GM12891 (cell line): ENCODE measurements at places on chromosomes 4 and X.

DNA sequence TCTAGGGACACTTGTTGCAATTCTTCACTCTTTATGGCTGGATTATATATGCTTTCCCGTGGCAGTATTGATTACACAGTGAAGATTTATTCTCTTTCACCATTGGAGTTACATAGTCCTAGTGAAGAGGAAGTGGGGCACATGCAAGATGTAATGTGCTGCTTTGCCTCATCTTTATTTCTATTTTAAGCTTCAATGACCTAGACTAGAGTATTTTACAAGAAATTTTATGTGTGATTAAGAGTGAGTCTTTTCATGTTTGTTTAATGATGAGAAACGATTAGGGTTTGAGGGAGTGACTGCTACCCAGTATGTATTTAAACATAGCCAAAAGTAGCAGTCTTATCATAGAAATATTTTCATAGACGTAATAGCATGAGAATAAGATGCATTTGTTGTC is 30.8 kb downstream of the DIAPH2 start:
- no peak for DNase-seq

DNA sequence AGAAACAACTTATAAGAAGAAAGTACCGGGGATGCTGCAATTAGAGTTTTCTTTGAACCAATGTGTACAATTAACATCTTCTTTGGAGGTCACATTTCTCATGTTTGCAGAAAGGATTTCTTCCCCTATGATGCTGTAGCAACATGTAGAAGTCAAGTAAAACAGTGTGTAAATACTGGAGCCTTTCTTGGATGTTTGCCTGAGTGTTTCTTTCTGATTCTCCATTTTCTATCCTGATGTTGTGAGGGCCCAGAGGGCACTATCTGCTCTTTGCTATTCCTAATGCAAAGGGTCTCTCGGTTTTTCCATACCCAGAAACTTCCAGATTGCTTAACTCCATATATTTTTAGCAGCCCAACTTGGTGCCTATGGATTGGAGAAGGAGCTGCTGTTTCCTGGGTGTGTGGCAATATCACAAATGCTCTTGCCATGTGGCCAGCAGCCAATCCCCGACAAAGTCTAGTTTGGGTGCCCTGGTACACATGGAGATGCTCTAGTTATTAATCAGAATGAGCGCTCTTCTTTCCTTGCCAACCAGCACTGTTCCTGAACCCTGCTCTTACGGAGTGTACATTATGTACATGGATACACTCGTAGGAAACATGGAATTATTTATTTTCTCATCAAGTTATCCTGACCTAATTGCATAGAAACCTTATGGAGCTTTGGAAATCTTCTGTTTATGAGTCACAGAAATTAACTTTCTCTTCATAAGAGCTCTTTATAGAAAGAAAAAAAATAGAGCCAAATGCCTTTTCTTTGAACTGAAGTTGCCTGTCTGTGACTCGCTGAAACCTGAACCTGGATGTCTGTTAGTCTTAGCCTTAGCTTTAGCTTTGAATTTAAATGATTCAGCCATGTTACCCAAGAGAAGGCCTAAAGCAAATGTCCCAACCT is 67.0 kb upstream of the GPC4 start:
- DNase-seq: no peak

DNA sequence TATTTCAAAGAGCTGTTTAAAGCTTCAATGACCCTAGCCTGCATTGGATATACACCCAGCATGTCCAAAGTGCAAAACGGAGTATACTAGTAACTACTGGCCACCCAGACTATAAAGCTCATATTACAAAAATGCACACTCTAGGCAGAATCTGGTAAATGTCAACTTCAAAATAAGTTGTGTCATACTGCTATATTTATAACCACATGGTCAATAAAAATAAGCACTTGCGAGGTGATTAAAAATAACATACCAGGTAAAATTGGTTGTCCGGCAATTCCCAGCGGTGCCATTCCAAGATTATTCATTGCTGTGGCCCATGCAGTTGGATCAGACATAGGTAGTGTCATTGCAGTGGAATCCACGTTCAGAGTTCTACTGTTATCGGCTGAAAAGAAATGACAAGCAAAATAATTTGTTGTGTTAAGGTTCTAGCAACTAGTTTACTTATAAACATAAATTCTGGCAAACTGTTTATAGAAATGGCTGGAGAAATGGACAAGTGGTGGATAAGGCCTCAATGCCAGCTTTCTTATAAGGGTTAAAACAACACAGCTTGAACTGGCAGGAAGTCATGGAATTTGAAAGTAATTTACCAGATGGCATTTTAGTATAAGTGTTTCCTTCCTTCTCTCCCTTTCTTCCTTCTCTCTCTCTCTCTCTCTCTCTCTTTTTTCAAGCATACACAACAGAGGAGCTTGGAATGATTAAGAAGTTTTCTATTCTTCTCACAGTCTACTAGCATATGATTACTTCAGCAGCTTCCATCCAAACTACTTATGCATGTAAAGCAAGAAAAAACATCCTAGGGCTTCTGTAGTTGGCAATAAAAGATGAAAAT is 199.9 kb downstream of the ENOX2 start:
- DNase-seq: no peak

DNA sequence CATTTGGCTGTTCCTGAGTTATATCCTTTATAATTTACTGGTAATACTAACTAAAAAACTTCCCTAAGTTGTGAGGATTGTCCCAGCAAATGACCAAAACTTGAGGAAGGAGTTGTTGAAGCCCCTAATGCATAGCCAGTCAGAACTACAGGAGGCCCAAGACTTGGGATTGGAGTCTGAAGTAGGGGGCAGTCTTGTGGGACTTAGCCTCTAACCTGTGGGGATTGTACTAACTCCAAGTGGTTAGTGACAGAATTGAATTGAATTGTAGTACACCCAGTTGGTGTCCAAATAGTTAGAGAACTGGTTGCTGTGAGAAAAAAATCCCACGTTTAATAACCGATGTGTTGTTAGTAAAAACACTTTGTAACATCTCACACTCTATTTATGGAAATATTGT is 1506.3 kb downstream of the ADGRL3 start:
- no peak for DNase-seq

GRCh38 chr4:188168726-188169373 is 29.6 kb downstream of the TRIML1 start:
- DNase-seq: no peak

GRCh38 chr4:159390648-159391047 is 287.8 kb downstream of the RAPGEF2 start:
- no peak for DNase-seq

GRCh38 chr4:177957596-177958360 is 515.5 kb upstream of the AGA start:
- no peak for DNase-seq

GRCh38 chrX:148691456-148691855 is 191.0 kb downstream of the AFF2 start:
- DNase-seq: no peak

DNA sequence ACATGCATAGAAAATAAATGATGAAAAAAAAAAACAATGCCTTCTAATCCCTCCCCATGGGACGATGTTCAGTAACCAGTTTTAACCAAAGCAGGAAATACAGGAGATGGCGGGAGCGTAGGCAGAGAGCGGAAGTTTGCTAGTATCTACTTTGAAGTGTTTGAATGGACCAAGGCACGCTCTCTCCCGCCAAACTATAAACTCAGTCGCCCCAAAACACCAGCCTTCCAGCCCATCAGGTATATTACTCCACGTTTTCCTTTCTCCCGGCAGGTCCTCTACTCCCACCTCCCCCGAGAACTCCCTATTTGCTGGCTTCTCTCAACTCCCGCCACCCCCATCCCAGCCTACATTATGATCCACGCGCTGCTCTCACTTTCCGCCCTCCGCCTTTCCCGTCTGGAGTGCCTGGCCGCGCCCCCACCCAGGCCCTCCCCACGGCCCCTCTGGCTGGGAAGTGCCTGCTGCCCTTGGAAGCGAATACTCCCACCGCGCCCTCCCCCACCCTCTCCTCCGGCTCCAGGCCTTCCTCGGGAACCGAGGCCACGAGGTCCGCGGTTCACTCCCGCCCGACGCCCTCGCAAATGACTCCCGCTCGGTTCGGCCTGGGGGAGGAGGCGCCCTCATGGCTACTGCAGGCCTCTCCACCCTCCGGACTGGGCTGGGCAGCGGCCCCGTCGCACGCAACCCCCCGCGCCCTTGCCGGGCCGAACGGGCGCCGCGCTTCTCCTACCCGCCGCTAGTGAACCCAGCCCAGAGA is 723 bp downstream of the DHX15 start:
- peak; percentile 29 for DNase-seq

DNA sequence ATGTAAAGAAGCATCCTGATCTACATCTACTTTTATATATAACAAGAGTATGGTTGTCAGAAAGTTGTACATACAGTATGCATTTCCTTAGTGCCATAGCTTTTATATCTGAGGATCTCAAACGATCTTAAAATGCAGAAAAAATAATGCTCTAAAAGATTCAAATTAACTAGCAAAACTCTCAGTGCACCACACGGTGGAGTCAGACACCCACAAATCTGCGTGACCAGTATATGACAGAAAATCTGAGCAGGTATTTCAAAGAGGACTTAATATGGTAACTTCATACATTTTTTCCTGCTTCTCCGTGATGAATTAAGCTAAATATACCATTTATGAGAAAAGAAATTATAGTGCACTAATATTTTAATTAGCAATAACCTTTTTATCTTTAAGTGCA is 803.0 kb downstream of the DMD start:
- no peak for DNase-seq

- no peak for DNase-seq
These were observed 61.2 kb downstream of the TMEM150C start for GRCh38 chr4:82500435-82501153.

DNA sequence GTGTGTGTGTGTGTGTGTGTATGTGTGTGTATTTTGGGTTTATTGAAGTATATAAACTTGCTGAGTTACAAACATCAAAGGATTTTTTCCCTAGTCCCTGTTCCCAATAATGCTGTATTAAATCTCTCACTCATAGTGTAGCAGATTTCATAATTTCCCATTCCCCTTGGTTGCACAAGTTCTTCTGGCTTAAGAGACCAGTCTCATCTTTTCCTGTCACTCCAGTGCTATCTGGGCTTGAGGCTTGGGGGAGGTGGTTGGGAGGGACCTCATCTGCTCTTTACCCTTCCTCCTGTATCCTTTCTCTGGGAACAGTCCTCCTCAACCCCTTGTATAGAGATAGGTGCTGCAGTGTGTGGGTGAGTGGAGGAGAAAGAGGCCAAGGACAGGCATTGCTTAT is 285.4 kb upstream of the BOD1L1 start:
- DNase-seq: no peak

DNA sequence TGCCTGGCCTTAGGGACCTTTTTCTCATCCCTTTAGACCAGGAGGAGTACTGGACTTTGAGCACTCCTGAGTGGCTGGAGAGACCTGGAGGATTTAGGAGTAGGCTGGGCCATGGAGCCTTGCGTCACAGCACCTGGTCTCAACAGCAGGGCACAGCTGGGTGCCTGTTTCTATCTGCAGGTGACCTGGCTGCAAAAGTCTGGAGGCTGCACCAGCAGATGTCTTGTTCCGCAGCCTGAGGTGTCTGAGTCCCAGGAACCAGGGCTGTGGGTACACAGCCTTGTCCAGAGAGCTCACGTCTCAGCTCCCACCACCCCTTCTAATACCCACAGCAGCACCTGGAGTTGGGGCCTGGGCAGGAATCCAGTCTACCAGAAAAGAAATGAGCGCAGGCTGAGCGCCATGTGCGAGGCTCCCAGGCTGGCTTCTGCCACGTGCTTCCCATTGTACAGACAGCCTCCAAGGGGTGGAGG is 5.0 kb upstream of the NSD2 start:
- DNase-seq: no peak

GRCh38 chr4:78648640-78649363 is 97.2 kb downstream of the ANXA3 start:
- DNase-seq: no peak

GRCh38 chr4:1523033-1523432 is 116.8 kb upstream of the NKX1-1 start:
- DNase-seq: no peak

- no peak for DNase-seq
These were observed 52.5 kb downstream of the PPARGC1A start for GRCh38 chr4:23837371-23837770.

DNA sequence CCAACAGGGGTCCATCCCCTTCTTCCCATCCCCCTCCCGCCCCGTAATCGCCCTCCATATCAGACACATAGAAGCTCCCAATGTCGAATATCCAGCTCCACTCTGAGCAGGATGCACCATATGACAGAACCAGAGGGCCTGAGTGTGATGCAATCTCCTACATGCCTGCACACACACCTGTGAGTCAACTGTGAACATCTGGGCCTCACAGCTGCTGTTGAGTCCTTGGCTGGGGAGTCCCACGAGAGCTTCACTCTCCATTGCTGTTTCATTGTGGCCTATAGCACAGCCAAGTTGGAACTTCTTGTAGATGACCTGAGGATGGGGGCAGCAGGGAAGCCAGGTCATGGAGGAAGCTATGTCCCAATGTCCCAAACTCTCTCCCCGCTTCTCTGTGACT is 8.2 kb downstream of the SLC38A5 start:
- DNase-seq: no peak

DNA sequence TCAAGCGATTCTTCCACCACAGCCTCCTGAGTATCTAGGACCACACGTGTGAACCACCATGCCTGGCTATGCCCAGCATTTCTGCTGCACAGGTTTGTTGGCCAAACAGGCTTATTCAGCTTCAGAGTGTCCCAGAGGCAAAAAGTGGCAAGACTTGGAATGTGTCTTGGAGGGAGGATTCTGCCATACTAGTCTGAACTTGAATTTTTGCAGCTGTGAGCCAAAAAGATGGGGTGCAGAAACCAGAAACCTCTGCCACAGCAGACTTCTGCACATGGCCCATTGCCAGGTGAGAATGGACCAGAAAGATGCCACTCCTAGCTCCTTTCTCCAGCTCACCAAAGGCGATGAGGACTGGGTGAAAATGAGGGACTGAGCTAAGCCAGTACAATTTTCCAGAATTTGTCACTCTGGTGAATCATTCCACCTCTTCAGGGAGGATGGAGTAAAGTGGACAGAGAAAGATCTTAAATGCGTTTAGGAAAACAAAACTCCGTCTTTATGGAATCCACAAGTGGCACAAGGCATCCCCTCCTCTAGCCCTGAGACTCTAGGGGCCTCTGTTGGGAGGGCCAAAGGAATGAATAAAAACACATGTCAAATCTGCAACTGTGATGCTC is 369.1 kb upstream of the CLNK start:
- DNase-seq: no peak

DNA sequence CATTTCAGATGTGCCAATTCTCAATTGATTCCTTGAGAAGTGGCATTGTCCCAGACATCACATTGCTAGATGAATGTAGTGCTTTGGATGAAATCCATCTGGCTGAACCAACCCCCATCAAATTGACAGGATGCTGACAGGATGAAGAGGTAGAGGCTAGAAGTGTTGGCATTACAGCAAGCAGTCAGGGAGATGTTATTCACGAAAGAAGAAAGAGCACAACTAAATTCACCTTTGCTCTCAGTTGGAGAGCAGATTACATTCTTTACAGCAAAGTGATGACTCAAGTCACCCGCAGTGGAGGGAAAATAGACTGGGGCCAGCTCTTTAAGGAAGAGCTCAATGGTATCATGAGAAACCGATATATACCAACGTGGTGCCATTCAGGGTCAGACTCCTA is 259.6 kb downstream of the C4orf33 start:
- no peak for DNase-seq

GRCh38 chrX:45056428-45057145 is 144.1 kb downstream of the DIPK2B start:
- no peak for DNase-seq

GRCh38 chrX:20529301-20529700 is 262.6 kb upstream of the RPS6KA3 start:
- DNase-seq: no peak

- no peak for DNase-seq
These were observed 2.4 kb downstream of the PPP2R2C start for GRCh38 chr4:6469898-6470501.
